Type B pancreatic cell (in vitro differentiated cells): ENCODE measurements at places on chromosomes 3 and 15.

- DNase-seq = no peak
- H3K36me3 ChIP-seq = peaks cover 59% of the 10 kb centered on the region
- H3K27ac ChIP-seq = no peak overlapping the region
- no peaks in the 10 kb centered on the region for H3K4me1 ChIP-seq
Measured at GRCh38 chr15:84621358-84621979, 20.7 kb downstream of the ZSCAN2 start.

DNA sequence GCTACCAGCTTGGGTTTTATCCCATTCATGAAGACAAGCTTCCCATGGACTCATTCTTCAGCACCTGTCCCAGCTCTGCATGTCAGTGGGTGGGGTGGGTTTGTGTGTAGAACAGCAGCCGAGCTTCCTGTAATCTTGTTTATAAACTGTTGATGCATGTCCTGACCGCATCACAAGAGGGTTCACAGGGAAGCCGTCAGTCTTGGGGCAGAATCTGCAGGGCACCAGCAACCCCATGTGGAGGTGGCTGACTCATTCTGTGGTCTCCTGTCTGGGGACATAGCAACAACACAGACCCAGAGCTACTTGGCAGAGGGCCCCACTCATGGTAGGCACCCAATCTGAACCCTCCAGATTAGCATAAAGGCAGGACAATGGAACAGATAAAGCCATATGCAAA, 35.6 kb downstream of the DAPK2 start:
- no peak overlapping the region for H3K4me3 ChIP-seq
- H3K36me3 ChIP-seq = no peaks in the 10 kb centered on the region
- no peak for DNase-seq
- no peak overlapping the region for H3K27ac ChIP-seq
- H3K27me3 ChIP-seq = peaks cover 4% of the 10 kb centered on the region

DNA sequence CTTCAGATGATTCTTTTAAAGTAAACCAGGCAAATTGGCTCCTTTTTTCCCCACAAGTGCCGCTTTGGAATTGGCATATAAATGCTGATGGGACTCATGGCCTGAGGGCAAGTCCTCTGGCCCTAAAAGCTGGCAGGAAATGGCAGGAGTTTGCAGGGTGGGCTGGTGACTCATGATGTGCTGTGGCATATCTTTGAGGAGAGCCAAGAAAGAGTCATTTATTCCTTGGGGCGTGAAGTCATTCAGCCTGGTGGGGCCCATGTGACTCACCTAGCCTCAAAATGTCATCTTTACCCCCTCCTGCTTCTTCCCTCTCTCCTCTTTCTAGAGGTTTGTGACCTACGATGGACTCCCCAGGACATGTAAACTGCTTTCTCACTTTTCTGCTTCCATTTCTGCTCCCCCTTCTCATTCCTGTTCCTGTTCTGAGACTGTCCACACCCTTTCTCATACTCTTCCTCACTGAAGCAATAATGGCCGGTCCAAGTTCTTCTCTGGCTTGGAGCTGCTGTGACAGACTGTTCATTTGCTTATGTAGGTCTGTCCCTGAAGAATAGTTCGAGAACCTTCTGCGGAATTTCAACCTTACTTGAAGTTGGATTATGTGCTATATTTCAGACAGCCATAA, 326.1 kb downstream of the SATB1 start:
- DNase-seq = no peak
- H3K27me3 ChIP-seq = no peaks in the 10 kb centered on the region
- no peak overlapping the region for H3K27ac ChIP-seq
- peaks cover 8% of the 10 kb centered on the region for H3K36me3 ChIP-seq

DNA sequence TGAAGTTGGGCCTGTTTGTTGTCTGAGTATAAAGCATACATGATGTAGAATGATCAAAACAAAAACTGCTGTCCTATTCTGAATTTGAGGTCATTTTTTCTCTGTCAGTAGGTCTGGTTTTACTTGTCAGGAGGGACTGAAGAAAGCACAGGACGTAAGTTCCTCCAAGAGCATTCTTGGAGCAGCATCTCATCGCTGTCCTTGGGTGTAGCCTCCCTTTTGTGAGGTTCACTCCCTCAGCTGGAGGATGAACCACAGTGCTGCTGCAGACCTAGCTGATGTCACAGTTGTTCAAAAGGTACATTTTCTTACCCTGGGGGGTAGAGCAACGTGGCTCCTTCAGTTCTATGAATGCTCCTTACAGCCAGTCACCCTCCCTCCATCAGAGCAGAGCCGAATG, 490.0 kb upstream of the TBL1XR1 start:
- H3K27me3 ChIP-seq = no peaks in the 10 kb centered on the region
- no peak overlapping the region for H3K4me3 ChIP-seq
- no peaks in the 10 kb centered on the region for H3K36me3 ChIP-seq
- no peak for DNase-seq

DNA sequence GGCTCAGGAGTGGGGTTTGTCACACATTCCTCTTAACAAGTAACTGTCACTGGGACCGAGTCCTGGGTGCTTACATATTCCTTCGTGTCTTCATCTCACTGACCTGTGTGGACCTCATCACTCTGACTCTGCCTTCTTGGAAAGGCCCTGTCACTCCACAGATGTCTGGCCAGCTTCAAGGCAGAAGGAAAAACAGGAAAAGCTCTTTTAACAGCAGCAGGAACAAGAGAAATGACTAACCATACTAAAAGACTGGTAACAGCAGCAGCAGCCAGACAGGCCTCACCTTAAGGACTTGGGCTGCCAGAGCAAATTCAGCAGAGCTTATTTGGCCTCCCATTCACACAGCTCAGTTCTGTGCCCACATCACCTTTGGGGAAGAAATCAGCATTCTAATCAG, 68.1 kb downstream of the USF3 start:
- no peaks in the 10 kb centered on the region for H3K36me3 ChIP-seq
- H3K4me1 ChIP-seq = peaks cover 30% of the 10 kb centered on the region
- no peak overlapping the region for H3K27ac ChIP-seq
- H3K27me3 ChIP-seq = peaks cover 22% of the 10 kb centered on the region
- no peak for DNase-seq

DNA sequence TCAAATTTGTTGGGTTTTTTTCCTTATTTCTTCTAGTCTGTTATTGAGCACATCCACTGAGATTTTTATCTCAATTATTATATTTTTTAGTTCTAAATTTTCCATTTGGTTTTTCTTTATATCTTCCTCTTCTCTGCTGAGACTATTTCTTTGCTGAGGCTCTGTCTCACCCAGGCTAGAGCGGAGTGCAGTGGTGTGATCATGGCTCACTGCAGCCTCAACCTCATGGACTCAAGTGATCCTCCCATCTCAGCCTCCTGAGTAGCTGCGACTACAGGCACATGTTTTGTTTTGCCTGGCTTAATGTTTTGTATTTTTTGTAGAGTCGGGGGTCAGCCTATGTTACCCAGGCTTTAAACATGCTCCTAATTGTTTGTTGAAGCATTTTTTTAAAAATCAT, 10.2 kb downstream of the CTDSPL start:
- H3K36me3 ChIP-seq = peaks cover 22% of the 10 kb centered on the region
- no peaks in the 10 kb centered on the region for H3K27me3 ChIP-seq
- no peak for DNase-seq
- no peak overlapping the region for H3K4me3 ChIP-seq
- H3K27ac ChIP-seq = no peak overlapping the region
- H3K4me1 ChIP-seq = no peaks in the 10 kb centered on the region

DNA sequence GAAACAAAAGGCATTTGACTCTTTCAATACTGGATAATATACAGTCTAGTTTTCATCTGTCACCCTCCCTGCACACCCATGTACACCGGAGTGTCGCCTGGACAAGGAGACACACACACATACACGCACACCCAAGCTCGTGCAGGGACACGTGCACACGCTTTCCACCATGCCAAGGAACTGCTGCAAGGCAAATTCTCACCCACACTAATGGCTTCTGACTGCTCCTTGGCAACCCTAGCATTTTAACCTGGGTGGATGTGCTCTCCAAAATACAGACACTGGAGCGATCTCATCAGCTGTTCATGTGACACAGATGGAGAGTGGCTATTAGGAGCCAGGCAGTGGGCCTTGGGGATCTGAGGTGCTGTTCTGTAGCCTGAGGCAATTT, 61.6 kb downstream of the MEIS2 start:
- peaks cover 65% of the 10 kb centered on the region for H3K4me1 ChIP-seq
- peak overlapping the region; percentile 62 for H3K27ac ChIP-seq
- no peak for DNase-seq

DNA sequence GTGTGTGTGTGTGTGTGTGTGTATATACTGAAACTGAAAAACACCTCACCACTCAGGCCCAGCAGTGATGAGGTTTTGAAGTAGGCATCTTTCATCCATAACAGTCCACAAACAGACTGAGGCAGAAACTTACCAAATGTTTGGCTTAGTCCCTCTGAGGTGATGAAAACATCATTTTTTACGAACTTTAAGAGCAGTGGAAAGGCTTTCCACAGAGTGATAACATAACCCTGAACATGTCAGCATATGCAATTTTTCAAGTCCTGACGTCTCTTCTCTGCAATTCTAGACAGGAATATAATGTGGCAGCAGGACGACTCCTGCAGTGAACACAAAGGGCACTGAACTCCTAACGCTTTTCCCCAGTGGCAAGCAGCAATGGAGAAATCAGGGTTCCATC, 247.0 kb upstream of the THBS1 start:
- peaks cover 42% of the 10 kb centered on the region for H3K27me3 ChIP-seq
- H3K4me1 ChIP-seq = peaks cover 14% of the 10 kb centered on the region
- H3K27ac ChIP-seq = no peak overlapping the region
- H3K36me3 ChIP-seq = no peaks in the 10 kb centered on the region

DNA sequence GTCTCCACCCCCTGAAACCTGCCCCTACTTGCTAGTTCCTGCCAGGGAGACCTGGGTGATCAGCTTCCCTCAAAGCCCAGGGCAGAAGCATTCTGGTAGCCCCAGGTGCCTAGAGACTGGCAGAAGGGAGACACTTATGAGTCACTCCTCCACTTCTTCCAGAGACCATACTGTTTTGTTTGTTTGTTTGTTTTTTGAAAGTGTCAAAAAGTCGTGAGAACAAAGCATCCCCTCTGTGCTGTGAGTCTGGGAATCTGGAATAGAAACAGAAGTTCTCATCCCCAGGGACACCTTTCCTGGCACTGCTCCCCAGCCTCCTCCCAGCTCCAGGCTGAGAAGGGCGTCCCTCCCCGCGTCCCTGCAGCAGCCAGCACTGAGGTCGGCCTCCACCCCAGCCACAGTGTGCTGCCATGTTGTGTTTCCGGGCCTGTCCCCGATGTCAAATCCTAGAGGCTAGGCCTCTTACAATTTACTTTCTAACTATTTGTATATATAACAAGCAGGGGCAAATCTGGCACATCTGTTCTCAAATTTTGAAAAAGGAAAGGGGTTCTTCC, 573.0 kb downstream of the RBMS3 start:
- H3K27ac ChIP-seq = no peak overlapping the region
- no peak for DNase-seq
- no peaks in the 10 kb centered on the region for H3K4me1 ChIP-seq
- H3K4me3 ChIP-seq = no peak overlapping the region
- no peaks in the 10 kb centered on the region for H3K27me3 ChIP-seq

GRCh38 chr15:26126070-26126469, 262.9 kb upstream of the ATP10A start:
- DNase-seq = no peak
- no peak overlapping the region for H3K4me3 ChIP-seq
- no peak overlapping the region for H3K27ac ChIP-seq
- no peaks in the 10 kb centered on the region for H3K4me1 ChIP-seq
- peaks cover 5% of the 10 kb centered on the region for H3K27me3 ChIP-seq
- no peaks in the 10 kb centered on the region for H3K36me3 ChIP-seq

DNA sequence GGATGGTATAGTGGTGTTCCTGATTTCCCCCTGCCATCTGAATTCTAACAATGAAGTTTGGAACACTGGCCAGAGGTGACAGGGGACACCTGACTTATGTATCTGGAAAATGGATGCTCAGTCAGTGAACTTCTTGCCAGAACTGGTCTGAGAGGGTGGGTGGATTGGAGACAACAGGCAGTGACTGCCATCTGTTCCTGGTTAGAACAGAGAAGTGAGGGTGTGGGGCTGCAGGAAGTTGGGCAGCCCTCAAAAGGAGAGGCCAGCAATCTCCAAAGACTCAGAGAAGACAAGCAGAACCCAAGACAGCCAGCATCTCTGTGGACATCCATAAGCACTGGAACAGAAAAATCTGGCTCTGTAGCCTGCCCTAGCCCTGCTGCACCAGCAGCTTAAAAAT, 50.5 kb downstream of the ANP32A start:
- peaks cover 10% of the 10 kb centered on the region for H3K4me1 ChIP-seq
- H3K4me3 ChIP-seq = no peak overlapping the region
- peak; percentile 25 for DNase-seq
- peaks cover 3% of the 10 kb centered on the region for H3K27me3 ChIP-seq

DNA sequence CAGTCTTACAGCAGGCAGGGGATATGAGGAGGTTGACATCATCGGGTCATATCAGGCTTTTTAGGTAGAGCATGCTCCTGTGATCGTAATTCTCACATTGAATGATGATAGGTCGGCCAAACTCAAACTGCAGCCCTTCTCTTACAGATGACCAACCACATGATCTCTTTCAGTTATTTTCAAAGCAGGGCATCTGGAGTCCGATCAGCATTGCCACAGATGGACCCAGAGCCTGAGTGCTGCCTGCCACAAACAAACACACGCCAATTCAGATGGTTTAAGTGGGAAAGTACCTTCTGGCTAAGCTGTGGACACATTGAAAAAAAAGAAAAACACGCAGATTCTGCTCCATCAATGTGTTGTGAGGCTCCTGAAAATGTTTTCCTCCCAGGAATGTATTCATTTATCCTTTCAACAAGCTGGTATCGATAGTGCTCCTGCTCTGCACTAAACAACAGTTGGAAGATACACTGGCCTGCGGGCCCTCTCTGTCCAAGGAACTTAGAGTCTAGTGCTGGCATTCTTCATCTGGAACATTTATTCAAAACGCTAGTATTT, 31.2 kb downstream of the ARPP21 start:
- no peak overlapping the region for H3K4me3 ChIP-seq
- no peaks in the 10 kb centered on the region for H3K36me3 ChIP-seq
- peaks cover 17% of the 10 kb centered on the region for H3K27me3 ChIP-seq
- no peak for DNase-seq
- H3K4me1 ChIP-seq = peaks cover 4% of the 10 kb centered on the region
- H3K27ac ChIP-seq = no peak overlapping the region

GRCh38 chr3:189094539-189094938, 77.2 kb upstream of the TPRG1 start:
- no peak overlapping the region for H3K27ac ChIP-seq
- no peaks in the 10 kb centered on the region for H3K4me1 ChIP-seq
- H3K27me3 ChIP-seq = no peaks in the 10 kb centered on the region
- no peaks in the 10 kb centered on the region for H3K36me3 ChIP-seq
- DNase-seq = no peak
- H3K4me3 ChIP-seq = no peak overlapping the region

DNA sequence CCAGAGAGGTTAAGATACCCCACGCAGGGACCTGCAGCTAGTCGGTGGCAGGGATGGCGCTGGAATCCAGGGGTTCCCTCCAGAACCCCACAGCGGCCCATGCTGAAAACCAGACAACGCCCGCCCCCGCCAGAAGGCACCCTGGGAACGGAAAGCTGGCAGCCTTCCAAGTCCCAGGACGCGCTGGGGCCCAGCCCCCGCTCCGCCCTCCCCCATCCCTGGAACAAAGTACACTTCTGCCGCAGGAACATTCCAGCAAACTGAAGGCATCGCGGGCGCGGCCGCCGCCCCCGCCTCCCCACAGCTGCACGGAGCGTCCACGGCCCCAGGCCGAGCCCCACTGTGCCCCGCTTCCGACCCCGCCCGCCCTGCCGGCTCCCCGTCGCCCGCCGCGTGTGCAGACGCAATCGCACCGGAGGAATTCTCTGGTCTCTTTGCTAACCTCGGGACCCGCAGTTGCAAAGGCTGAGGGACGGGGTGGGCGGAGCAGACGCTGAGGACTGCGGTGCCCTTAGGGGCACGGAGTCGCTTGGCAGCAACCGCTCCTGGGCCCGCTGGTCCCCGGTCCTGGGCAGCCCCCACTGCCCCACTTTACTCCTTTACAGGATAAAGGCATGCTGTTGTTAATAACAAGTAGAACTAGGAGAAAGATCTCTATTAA, 44.8 kb upstream of the RNU6-1 start:
- peaks cover 5% of the 10 kb centered on the region for H3K36me3 ChIP-seq
- H3K27me3 ChIP-seq = no peaks in the 10 kb centered on the region
- peaks cover 32% of the 10 kb centered on the region for H3K4me1 ChIP-seq
